ENCODE measurements at places on chromosomes 3 and 15.

DNA sequence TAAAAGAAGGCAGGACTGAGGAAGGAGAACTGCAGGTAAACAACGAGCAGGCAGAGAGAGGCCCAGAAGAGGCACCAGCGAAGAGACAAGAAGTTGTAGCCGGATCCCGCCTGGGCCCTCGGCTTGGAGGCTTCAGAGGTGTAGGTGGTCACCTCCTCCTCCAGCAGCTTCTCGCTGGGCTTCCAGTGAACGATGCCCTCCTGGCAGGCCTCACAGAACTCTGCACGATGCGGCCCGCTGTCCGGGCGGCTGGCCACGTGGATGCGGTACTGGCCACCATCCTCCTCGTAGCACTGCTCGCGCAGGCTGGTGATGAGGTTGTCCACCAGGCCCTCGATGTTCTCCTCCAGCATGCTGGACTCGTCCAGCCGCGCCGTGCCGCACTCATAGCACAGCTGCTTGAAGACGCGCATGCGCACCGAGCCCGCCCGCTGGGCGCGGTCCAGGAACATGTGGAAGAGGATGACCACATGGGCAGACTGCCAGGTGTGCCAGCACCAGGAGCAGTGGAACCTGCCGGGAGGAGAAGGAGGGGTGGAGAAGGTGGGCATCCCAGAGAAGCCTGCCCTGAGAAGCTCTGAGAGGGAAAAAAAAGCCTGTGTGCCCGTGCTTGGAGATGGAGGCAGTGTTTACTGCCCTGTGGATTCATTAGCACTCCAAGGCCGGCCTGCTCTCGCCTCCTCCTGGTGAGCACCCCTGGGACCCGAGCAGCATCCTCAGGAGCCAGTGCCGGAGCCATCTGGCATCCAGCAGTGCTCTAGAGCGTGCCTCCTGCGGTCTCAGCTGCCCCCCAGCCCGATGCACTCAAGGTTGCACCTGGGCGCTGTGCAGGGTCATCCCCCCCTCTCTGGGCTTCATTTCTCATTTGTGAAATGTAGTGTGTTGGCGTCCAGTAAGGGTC is 3.6 kb downstream of the RTP2 start:
- no peak for DNase-seq

DNA sequence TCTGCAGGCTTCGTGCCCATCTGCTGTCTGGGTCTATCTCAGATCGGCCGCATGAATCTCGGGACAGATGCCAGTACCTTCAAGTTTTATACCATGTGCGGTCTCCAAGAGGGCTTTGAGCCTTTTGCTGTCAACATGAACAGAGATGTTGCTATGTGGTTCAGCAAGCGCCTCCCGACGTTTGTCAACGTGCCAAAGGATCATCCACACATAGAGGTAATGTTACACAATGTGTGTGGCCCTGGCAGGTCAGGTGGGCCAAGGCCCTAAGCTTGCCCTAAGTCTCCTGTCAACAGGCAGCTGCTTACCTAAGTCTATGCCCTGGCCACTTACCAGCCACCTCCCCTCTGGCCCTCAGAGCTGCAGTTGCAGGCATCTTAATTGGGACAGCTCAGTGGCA is 324.0 kb upstream of the CHRM5 start:
- no peak for DNase-seq

GRCh38 chr3:135706758-135707375 is 258.7 kb upstream of the PPP2R3A start:
- DNase-seq = no peak

- DNase-seq = no peak
These were observed 46.3 kb downstream of the GASK1A start for GRCh38 chr3:43025423-43025822.

DNA sequence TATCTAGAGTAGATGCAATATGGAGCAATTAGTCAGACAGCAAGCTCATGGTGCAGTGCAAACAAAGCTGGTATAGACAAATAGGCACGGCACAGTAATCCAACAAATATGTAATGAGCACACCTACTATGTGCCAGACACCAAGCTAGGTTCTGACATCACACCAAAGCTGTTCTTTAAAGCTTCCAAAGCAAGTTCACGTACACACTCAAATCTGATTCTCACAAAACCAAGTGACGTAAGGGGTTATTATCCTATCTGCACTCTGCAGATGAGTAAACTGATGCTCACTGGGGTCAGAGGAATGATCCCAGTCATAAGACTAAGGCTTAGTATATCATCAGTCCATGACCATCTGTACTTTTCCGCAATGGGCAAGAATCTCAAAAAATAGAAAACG is 27.8 kb upstream of the LIPC start:
- no peak for DNase-seq

Measured in Panc1 (cell line).